ENCODE measurements at places on chromosomes 6 and 20. TPM values are rescaled to one million over a fixed set of nuclear protein-coding genes. Genes with fewer than 3 reads are reported as not detected.

DNA sequence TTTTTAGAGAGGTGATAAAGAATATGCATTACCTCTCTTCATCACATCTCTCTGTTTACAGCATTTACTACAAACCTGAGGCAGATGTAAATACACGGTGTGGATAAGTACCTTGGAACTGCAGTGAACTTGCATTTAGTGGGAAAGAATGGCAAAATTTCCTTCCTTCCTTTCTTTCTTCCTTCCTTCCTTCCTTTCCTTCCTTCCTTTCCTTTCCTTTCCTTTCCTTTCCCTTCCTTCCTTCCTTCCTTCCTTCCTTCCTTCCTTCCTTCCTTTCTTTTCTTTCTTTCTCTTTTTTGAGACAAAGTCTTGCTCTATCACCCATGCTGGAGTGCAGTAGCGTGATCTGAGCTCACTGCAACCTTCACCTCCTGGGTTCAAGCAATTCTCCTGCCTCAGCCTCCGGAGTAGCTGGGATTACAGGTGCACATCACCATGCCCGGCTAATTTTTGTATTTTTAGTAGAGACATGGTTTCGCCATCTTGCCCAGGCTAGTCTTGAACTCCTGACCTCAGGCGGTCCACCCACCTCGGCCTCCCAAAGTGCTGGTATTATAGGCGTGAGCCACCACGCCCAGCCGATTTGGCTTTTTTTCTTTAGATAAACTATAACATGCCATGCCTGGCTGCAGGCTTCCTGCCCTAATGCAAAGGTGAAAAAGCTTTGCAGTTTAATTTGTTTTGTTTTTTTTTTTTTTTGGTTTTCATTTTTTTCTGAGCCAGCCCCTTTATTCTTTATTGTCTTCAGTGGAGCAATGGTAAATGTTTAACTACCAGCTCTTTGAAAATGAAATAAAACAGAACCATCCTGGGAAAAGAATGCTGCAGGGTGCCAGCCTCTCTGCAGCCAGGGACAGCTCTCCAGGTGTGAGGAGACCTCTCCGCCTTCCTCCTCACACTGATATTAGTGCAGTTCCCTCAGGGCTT lies 64.2 kb upstream of the NEDD9 start:
- no peak for DNase-seq

Gene MAPK13
- 12.2 TPM for total RNA-seq

Gene RAB44
- 0.35 TPM for total RNA-seq

GRCh38 chr6:3282476-3283236 lies 23.9 kb downstream of the PSMG4 start:
- peak; percentile 62 for DNase-seq
